Gastrocnemius medialis (tissue), 4 donors: ENCODE measurements at places on chromosomes 1 and 21. TPM values are rescaled to one million over a fixed set of nuclear protein-coding genes. Genes with fewer than 3 reads are reported as not detected.

The CLIC4 gene
- 74.5 TPM for total RNA-seq

The CACNA1S gene
- 83.9 TPM for total RNA-seq

The TSPEAR gene
- total RNA-seq: not detected

The YTHDF2 gene
- total RNA-seq: 50.6 TPM

The CCT3 gene
- 189 TPM for total RNA-seq

The MR1 gene
- total RNA-seq: 3.5 TPM

The SLC1A7 gene
- 0.25 TPM for total RNA-seq

The CYP4A22 gene
- 0.32 TPM for total RNA-seq

The CHODL gene
- total RNA-seq: not detected

The SMIM11 gene
- total RNA-seq: 0.90 TPM

The WNT4 gene
- total RNA-seq: not detected

The GJC2 gene
- not detected for total RNA-seq

The TRNP1 gene
- total RNA-seq: 1.8 TPM

The CITED4 gene
- 30.8 TPM for total RNA-seq

The APH1A gene
- 57.6 TPM for total RNA-seq

The TTLL10 gene
- not detected for total RNA-seq

The GUCA2B gene
- total RNA-seq: not detected

The KRTAP13-1 gene
- total RNA-seq: not detected

The SAMSN1 gene
- 1.4 TPM for total RNA-seq

The TMEM82 gene
- total RNA-seq: not detected

The CCNL2 gene
- total RNA-seq: 40.3 TPM

The RHEX gene
- total RNA-seq: not detected

The HAO2 gene
- not detected for total RNA-seq

The LCE1E gene
- total RNA-seq: not detected

The PM20D1 gene
- not detected for total RNA-seq

The APP gene
- 73.2 TPM for total RNA-seq

The PLA2G2C gene
- not detected for total RNA-seq

The AIM2 gene
- not detected for total RNA-seq

The UBL4B gene
- total RNA-seq: not detected

The C1orf87 gene
- total RNA-seq: not detected

The LYPD8 gene
- total RNA-seq: not detected

The LSM10 gene
- total RNA-seq: 93.7 TPM

The CHD5 gene
- 0.05 TPM for total RNA-seq

The KCNE2 gene
- not detected for total RNA-seq

The RNF186 gene
- total RNA-seq: 0.24 TPM

The RAB42 gene
- total RNA-seq: 0.87 TPM

The PARS2 gene
- total RNA-seq: 8.4 TPM
